ENCODE measurements at places on chromosomes 2 and 18.

GRCh38 chr2:237892984-237893595 lies 33.7 kb downstream of the RAMP1 start:
- DNase-seq: no peak

- DNase-seq: no peak
These were observed 33.6 kb downstream of the ASXL3 start for GRCh38 chr18:33611525-33612135.

GRCh38 chr2:48210189-48210588 lies 303.9 kb upstream of the FBXO11 start:
- DNase-seq: no peak

GRCh38 chr2:133080822-133081221 lies 410.8 kb upstream of the LYPD1 start:
- no peak for DNase-seq

- no peak for DNase-seq
These were observed 92.0 kb downstream of the FARSB start for GRCh38 chr2:222563936-222564335.

DNA sequence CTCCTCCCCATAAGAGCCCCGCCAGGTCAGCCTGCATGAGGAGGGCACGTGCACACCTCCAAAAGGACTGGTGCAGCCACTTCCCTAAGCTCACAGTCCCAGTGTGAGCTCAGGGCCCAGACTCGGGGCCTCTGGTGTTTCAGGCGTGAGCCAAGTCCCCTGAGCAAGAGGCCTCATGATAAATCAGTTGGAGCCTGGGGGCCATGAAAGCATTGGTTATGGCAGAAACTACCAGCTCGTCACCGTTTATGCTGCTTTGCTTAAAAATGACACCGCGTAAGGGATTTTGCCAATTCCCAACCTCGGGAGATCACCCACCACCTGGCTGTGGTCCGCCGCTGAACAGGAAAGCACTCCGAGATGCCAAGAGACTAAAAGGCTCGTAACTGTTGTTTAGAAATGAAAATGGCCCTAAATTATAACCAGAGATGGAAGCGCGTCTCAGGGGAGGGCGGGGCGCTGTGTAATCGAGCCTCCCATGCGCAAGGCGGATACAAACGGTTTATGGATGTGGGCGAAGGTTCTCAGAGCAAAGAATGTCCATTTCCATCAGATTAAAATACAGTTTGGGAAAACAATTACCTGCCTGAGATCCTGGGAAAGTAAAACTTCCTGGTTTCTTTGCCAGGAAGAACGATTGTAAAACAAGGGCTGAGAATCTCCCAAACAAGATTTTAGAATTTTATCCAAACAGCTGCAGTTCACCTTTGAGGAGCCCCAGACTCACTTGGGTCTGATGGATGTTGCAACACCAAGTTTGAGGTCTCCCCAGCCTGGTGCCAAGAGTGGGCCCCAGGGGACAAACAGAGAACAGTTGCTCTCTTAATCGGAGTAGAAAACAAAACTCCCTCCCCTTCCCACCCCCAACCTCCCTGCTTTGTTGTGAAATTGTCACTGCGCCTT lies 141.4 kb downstream of the BCL2 start:
- DNase-seq: no peak

DNA sequence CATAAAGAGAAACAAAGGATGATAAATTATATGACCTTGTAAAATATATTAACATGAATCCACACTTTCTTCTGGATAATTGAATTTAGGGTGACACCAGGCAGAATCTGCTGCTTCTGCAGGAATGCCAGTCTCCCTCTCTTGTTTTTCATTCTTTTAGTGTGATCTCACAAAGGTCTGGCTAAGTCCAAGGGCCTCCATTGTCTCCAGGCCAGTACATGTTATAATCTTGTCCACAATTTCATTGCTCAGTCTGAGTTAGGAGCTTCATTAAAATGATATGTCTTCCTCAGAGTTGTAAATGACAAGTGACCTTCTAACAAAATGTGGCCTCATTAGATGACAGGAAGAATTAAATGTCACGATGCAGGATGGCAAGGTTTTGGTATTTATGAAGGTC lies 110.2 kb downstream of the APOB start:
- no peak for DNase-seq

GRCh38 chr2:136407117-136407951 lies 289.4 kb upstream of the CXCR4 start:
- DNase-seq: no peak

DNA sequence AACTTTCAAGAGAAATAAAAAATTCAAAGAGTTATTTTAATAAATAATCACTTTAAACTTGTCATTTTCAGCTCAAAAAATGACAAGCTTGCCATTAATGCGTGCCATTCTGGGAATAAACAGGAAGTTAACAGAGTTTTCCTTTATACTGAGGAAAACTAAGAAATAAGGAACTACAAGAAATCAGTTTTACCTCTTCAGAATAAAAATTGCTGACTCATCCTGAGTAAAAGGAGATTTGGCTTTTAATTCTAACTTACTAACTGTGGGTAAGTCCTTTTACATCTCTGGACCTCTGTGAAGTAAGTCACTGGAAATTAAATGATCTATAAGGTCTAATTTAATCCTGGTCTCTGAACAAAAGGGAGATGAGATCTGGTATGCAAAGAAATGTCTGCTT lies 16.1 kb downstream of the CEBPZ start:
- DNase-seq: no peak

Data from AML-193 (cell line).